Left colon (tissue), 2 donors: ENCODE measurements at places on chromosomes 2 and 18. TPM values are rescaled to one million over a fixed set of nuclear protein-coding genes. Genes with fewer than 3 reads are reported as not detected.

The DQX1 gene
- total RNA-seq = 34.3 TPM

The CTDP1 gene
- 36.3 TPM for total RNA-seq

The ANAPC1 gene
- total RNA-seq = 39.0 TPM

The ALPI gene
- total RNA-seq = 15.9 TPM

The DLX1 gene
- total RNA-seq = 0.17 TPM

The THUMPD2 gene
- 7.9 TPM for total RNA-seq

The ARID5A gene
- 13.7 TPM for total RNA-seq

The BUB1 gene
- total RNA-seq = 9.2 TPM

The PCARE gene
- total RNA-seq = not detected

The NPHP1 gene
- 1.3 TPM for total RNA-seq

The SLC9A2 gene
- total RNA-seq = 75.2 TPM

The SCN7A gene
- 1.6 TPM for total RNA-seq

The CPLX4 gene
- not detected for total RNA-seq

The PTPN2 gene
- 34.0 TPM for total RNA-seq

The C1GALT1C1L gene
- total RNA-seq = not detected

The RESP18 gene
- not detected for total RNA-seq

The VIT gene
- total RNA-seq = 1.3 TPM

The ELOA2 gene
- total RNA-seq = not detected

The IL1RN gene
- total RNA-seq = 2.6 TPM

The C2orf74 gene
- 2.0 TPM for total RNA-seq

The GNLY gene
- 11.8 TPM for total RNA-seq

The SERPINE2 gene
- 24.8 TPM for total RNA-seq

The SLC25A12 gene
- 22.4 TPM for total RNA-seq

The SLC19A3 gene
- total RNA-seq = 15.2 TPM

The UGT1A3 gene
- total RNA-seq = 2.0 TPM

The NXPH2 gene
- not detected for total RNA-seq

The BMP10 gene
- not detected for total RNA-seq

The HOXD10 gene
- 14.8 TPM for total RNA-seq

The MAP3K19 gene
- total RNA-seq = not detected

The HOXD12 gene
- total RNA-seq = not detected

The UGT1A10 gene
- total RNA-seq = 84.8 TPM

The ITGA4 gene
- total RNA-seq = 3.0 TPM

The UPP2 gene
- not detected for total RNA-seq
